ENCODE measurements at places on chromosomes 6 and 20.

DNA sequence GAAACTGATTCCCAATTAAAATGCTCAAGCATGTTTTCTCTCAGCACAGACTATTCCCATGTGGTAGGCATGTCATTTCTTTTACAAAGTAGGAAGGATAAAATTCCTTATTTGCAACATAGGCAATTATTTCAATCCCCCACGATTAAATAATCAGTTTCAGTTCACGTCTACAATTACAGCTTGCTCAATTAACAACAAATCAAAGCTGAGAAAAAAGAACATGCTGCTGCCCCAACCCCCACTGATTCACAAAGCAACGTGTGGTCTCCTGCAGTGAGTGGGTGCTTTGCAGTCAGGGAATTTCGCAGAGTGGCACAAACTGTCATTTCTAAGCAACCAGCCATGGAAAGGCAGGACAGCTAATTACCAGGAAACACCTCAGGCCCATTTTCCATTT, 17.0 kb downstream of the RNASET2 start:
- DNase-seq: no peak

DNA sequence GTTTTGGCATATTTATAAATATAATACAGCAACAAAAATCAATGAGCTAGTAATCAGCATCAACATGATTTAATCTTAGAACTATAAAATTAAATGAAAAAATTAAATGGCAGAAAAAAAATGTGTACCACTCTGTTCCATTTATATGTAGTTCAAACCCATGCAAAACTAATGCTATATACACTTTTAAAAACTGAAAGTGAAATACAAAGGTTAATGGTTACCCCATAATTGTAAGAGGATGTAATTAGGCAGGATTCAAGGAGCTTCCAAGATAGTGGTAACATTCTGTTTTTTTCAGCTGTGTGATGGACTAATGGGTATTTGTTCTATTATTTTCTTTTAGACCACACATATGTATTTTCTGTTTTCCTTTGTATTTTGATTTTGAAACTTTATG, 492.1 kb downstream of the UTRN start:
- no peak for DNase-seq

DNA sequence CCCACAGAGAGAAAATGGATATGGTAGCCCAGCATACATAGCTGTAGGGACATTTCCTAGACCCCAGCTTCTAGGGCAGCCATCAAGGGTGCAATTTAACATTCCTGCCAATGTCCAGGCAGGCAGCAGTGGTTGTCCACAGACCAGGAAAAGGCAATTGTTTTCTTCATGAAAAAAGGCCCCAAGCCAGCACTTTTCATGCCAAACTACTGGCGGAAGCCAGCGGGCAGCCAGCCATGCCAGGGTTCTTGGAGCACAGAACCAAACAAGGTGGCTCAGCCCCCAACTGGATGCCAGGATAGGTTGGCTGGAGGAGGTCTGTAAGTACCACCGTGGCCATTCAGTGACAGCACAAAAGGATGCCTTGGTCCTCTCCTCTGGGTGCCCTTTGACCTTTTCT, 94.6 kb downstream of the BANF2 start:
- DNase-seq: no peak

- DNase-seq: no peak
Observed at GRCh38 chr6:135439549-135439948, 58.0 kb downstream of the AHI1 start.

- no peak for DNase-seq
Observed at GRCh38 chr6:47091886-47092668, 49.9 kb upstream of the ADGRF1 start.

DNA sequence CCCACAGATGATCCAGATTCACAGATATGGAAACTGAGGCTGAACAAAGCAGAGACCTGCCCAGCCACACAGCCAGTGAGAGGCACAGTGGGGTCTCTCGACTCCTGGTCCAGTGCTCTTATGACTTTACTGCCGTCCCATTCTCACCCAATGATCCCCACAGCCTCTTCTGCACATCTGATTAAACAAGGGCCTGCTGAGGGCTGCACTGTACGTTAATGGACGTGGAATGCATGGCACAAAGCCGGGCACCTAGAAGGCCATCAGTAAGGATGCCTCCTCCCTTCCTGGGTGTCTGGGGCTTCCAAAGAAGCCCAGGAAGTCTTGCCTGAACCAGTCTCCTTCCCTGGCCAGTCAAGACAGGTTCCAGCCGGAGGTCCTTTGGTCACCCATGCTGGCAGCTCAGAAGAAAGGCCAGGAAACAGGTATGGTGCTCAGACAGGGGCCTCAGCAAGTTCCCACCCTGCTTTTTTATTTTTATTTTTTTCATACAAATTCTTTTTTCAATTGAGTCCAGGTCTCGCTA, 3.8 kb downstream of the TFEB start:
- DNase-seq: no peak

DNA sequence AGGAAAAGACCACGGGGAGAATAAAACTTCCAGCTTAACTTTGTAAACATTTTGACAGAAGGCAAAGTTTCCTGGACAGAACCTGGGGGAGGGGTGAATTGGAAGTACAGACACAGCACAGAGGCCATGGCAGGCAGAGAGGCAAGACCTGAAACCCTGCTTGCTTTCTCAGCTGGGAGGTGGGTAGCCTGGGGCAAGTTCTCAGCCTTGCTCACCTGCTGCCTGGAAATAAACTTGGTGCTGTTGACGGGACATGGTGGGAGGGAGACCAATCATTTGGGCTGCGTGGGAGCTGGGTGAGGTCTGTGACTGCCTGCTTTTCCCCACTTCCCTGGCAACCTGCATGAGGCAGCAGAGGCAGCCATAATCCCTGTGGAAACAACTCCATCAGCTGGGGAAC, 221.3 kb downstream of the MOXD1 start:
- DNase-seq: no peak

GRCh38 chr20:60358101-60358500, 399.9 kb downstream of the CDH26 start:
- no peak for DNase-seq

DNA sequence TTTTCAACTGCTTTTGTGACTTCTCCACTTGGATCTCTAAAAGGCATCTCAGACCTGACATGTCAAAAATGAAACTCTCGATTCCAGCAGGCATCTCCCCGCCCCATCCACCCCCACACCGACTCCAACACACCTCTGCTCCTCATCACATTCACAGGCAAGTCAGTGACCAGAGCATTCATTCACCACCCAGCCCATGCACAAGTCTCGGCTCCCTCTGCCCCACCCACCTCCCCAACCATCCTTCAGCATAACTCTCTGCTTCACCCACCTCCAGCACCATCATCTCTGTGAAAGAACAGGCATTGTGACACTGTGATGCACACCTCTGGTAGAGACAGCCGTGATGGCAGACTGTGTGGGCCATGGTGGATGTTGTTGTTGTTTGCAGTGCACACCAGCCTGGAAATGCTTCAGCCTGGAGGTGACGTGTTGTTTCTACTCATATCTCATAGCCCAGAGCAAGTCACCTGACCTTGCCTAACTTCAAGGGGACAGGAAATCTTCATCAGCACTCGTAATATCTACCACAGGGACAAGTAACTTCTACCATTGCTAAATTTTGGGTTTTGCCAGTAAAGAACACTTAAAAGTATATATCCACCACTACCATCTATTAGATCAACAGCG, 56.5 kb downstream of the ANKRD60 start:
- DNase-seq: no peak

- no peak for DNase-seq
Observed at GRCh38 chr20:36860811-36861624, 14.9 kb upstream of the TLDC2 start.
